Uterus (tissue), 4 donors: ENCODE measurements at places on chromosomes 3 and 15. TPM values are rescaled to one million over a fixed set of nuclear protein-coding genes. Genes with fewer than 3 reads are reported as not detected.

- H3K36me3 ChIP-seq: no peaks in the 10 kb centered on the region
- DNase-seq: no peak
- no peaks in the 10 kb centered on the region for H3K27me3 ChIP-seq
- H3K27ac ChIP-seq: no peak overlapping the region
- no peaks in the 10 kb centered on the region for H3K4me1 ChIP-seq
These were observed 64.2 kb downstream of the TNIK start for GRCh38 chr3:171396048-171396447.

DNA sequence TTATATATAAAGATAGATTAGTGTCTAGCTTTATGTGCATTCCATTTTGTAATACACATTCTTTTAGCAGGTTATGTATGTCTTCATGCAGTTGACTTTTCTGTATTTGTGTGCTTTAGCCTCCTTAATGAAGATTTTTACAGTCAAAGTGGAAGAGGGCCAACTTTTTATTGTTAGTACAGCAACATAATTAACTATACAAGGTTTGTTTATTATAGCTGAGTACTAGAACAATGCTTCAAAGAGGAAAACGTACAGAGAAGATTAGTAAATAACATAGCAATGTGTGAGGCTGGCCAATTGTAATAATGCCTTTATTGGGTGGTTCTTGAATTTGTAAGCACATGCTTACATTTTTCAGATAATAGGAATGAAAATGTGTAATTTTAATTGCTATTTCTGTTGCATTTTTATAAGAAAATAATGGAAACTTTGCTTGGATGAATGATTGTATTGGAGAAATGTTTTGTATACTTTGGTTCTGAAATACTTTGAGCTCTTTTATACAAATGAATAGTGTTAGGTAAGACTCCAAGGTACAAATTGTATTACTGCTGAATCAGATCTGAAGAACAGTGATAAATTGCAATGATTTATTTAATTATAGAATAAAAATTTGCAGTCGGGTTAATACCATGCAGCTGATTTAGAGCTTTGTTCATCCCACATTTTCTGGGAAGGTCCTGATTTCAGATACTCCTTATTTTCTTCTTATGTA lies 41.4 kb downstream of the UBE2E2 start:
- DNase-seq: no peak
- no peaks in the 10 kb centered on the region for H3K36me3 ChIP-seq
- H3K4me1 ChIP-seq: no peaks in the 10 kb centered on the region
- no peak overlapping the region for H3K4me3 ChIP-seq
- H3K27ac ChIP-seq: no peak overlapping the region

DNA sequence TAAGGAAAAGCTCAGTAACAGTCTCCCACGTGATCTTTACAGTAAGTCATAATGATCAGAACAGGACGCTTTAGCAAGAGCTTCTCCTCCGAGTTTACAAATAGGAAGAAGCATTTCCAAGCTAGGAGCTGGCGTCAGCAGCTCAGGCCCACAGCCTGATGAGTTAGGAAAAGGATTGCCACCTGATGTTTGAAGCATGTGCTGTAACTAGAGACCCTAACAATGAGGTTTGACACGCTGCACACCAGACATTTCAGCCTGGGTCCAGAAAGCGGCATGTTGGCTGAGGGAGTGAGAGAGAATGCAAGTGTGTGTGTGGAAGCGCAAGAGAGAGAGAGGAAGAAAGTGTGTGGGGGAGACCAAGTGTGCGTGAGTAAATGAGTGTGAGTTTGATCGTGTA lies 47.3 kb downstream of the TLE3 start:
- H3K36me3 ChIP-seq: no peaks in the 10 kb centered on the region
- no peak overlapping the region for H3K27ac ChIP-seq
- no peak overlapping the region for H3K4me3 ChIP-seq

DNA sequence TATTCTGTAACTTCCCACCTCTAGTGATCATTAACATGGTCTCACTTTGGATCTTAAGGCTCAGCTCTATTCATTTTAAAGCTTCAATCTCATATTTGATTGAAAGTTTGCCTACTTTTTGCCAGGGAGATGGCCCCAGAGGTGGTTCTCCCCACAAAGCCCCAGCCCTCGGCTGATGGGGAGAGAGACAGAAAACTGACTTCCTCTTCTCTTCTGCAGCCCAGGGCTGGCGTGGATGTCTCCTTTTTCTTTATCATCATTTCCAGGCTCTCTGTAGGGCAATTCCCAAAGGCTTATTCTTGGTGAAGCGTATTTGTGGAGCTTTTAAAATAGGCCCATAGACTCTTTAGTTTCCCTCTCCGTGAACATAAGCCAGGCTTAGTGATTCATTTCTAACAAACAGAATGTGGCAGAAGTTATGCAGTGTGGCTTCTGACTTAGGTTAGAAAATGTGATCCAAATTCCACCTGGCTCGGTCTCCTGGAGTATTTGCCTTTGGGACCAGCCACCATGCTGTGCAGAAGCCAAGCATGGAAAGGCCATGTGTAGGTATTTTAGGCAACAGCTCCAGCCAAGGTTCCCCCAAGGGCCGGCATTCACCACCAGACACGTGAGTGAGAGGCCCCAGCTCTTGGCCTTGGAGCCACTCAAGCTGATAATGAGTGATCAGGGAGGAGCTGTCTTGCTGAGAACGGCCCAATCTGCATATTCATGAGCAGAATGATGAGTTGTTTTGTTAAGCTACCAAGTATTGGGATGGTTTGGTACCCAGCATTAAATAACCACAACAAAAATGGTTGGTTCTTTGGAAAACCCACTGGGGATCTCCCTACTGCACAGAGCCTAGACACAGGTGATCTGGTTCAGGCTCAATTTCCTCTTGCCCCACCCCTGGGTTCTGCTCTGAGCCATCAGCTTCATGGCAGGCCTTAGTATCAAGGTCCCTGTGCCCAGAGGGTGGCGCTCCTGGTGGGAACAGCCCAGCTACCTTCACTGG lies 353.2 kb upstream of the PROK2 start:
- no peaks in the 10 kb centered on the region for H3K4me1 ChIP-seq
- DNase-seq: no peak
- H3K36me3 ChIP-seq: no peaks in the 10 kb centered on the region
- H3K27me3 ChIP-seq: no peaks in the 10 kb centered on the region
- H3K27ac ChIP-seq: no peak overlapping the region
- no peak overlapping the region for H3K4me3 ChIP-seq

DNA sequence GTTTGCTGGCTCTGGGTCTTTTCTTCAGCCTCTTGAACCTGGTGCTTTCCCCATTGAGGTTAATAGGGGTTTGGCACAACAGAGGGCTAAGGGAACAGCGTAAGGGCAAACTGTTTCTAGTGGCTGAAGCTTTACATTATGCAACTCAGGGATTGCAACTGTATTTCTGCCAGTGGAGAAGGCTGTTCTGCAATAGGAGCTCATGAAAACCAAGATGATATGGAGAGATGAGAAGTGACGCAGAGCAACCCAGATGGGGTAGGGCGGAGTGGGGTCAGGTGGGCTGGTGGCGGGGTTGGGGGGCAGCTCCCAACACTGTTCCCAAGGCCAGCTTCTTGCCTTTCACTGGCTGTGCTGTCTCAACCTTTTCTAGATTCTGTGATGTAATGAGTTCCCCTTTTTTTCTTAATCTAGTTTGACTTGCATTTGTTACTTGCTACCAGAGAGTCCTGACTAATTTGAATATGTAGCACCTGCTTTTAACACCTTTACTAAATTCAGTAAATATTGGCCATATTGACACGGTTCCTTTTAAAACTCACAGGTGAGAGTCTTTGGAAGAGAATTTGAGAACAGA lies 7.2 kb downstream of the GXYLT2 start:
- DNase-seq: no peak
- no peaks in the 10 kb centered on the region for H3K27me3 ChIP-seq
- no peaks in the 10 kb centered on the region for H3K4me1 ChIP-seq
- H3K36me3 ChIP-seq: no peaks in the 10 kb centered on the region

GRCh38 chr3:183202004-183202722 lies 39.6 kb upstream of the LAMP3 start:
- no peaks in the 10 kb centered on the region for H3K27me3 ChIP-seq
- no peaks in the 10 kb centered on the region for H3K36me3 ChIP-seq
- H3K4me1 ChIP-seq: no peaks in the 10 kb centered on the region
- H3K27ac ChIP-seq: no peak overlapping the region
- no peak for DNase-seq

PLA2G4B gene
- 5.8 TPM for total RNA-seq

DNA sequence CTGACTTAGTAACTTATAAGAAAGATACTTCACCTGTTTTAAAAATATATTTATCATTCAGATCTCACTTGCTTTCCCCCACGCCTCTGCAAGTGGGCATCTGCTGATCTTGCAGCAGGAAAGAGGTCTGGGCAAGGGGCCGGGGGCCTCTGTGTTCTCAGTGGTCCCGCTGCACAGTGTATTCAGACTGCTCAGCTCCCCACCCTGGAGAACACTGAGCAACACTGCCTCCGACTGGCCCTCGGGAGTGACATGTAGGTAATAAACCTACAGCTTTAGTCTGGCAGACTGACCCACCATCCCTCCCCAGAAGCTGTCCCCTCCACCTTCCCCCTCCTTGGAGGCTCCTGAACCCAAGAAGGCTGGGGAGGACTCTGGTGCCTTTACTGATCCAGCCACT lies 43.8 kb downstream of the GABRB3 start:
- no peaks in the 10 kb centered on the region for H3K4me1 ChIP-seq
- no peak for DNase-seq
- no peak overlapping the region for H3K27ac ChIP-seq

ACVR2B gene
- total RNA-seq: 5.6 TPM

DNA sequence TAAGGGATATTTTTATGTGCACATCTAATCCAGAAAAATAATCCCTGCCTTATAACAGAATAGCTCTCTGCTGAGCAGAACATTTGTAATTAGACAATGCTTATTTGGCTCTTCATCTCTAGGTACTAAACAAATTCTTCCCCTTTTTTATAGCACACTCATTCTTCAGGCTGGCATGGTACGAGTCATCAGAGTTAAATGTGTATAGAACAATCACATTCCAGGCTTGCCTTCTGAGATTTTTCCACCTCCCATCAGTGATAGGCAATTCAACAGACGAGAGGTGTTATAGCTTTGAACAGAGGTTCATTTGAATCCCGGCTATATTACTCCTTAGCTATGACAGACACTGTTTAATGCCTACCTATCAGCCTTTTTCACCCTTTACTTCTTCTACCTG lies 21.4 kb upstream of the SPPL2A start:
- no peaks in the 10 kb centered on the region for H3K4me1 ChIP-seq
- DNase-seq: no peak
- no peak overlapping the region for H3K27ac ChIP-seq
- H3K4me3 ChIP-seq: no peak overlapping the region
- H3K27me3 ChIP-seq: no peaks in the 10 kb centered on the region

- no peaks in the 10 kb centered on the region for H3K4me1 ChIP-seq
- no peak for DNase-seq
- no peaks in the 10 kb centered on the region for H3K27me3 ChIP-seq
- no peak overlapping the region for H3K27ac ChIP-seq
- H3K36me3 ChIP-seq: no peaks in the 10 kb centered on the region
- no peak overlapping the region for H3K4me3 ChIP-seq
These were observed 11.5 kb downstream of the HGD start for GRCh38 chr3:120670576-120670975.

CIDEC gene
- 1.1 TPM for total RNA-seq

DNA sequence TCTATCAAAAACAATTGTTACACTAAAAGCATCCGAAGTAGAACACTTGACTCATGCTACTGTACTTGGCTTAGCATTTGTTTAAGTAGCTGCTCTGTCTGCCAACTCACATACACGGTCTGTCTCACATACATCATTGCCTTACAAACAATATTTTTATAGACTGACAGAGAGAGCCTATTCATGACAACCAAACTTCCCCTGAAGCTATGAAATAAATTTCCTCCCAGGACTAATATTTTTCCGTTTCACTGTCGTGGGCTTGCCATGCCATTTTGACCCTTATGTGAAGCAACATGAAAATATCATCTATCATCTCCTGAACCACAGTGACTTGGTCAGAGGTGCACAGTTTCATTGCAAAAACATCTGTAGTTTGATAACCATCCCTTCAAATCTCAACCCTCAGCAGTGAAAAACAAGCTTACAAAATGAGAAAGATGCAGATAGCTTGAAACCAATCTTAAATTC lies 66.5 kb upstream of the PYGO1 start:
- H3K4me1 ChIP-seq: no peaks in the 10 kb centered on the region
- DNase-seq: no peak
- no peak overlapping the region for H3K27ac ChIP-seq
- no peaks in the 10 kb centered on the region for H3K36me3 ChIP-seq

- no peak overlapping the region for H3K27ac ChIP-seq
- H3K4me1 ChIP-seq: peaks cover 11% of the 10 kb centered on the region
- no peak overlapping the region for H3K4me3 ChIP-seq
- DNase-seq: no peak
- H3K36me3 ChIP-seq: no peaks in the 10 kb centered on the region
- no peaks in the 10 kb centered on the region for H3K27me3 ChIP-seq
These were observed 861.7 kb upstream of the NR2F2 start for GRCh38 chr15:95468820-95469219.

DNA sequence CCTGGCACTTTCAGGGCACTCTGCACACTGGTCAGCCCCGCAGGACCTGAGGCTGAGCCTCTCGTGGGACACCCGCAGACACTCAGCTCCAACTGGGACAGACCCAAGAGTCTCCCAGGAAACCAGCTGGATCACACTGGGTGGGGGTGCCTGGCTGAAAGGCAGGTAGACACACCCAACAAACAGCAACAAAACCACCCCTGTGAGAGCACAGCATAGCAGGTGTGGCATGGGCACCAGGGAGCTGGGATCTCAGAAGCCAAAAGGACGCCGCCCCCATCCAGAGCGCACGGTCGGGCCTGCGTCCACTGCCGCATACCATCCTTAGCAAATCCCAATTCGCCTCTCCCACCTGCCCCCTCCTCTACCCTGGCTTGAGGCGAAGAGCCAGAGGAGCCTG lies 154.2 kb upstream of the LINGO1 start:
- H3K36me3 ChIP-seq: no peaks in the 10 kb centered on the region
- no peaks in the 10 kb centered on the region for H3K27me3 ChIP-seq
- H3K4me1 ChIP-seq: no peaks in the 10 kb centered on the region

ASB14 gene
- not detected for total RNA-seq

DNA sequence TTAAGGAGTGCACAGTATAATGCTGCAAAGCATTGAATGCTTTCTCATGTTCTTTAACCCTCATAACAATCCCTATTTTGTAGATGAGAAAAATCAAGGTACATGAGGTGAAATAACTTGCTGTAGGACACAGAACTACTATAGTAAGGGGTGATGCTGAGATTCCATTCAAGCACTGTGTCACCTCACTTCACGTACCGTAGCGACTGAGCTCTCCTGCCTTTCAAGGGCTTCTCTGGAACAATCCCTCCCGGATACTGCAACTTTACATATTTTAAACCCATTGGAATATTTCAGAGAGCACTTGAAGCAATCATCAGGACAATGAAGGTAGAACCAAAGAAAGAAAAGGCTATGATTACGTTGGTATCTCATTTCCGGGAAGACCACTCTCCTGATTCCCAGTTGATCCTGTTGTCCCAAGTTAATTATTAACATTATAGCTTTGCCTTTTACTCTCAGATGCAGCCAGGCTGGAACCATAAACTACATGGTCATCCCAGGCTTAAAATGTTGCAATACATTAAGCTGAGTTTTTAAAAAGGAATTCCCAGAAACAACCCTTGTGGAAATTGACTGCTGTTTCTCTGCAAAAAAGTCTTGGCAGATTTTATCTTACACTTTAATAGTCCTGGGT lies 252.2 kb upstream of the IGF1R start:
- DNase-seq: no peak
- no peak overlapping the region for H3K4me3 ChIP-seq
- no peaks in the 10 kb centered on the region for H3K36me3 ChIP-seq

- no peak overlapping the region for H3K27ac ChIP-seq
- no peak for DNase-seq
- no peaks in the 10 kb centered on the region for H3K27me3 ChIP-seq
- H3K4me3 ChIP-seq: no peak overlapping the region
These were observed 54.3 kb upstream of the NEK10 start for GRCh38 chr3:27423463-27423862.

CCDC13 gene
- total RNA-seq: 1.9 TPM

RPUSD3 gene
- 29.4 TPM for total RNA-seq

CYP11A1 gene
- 2.3 TPM for total RNA-seq
